ENCODE measurements at places on chromosomes 3 and 15.
A peak's percentile ranks its signal among the peaks of the same experiment; 100 is the strongest.

GRCh38 chr15:39781147-39781966 is 1.3 kb downstream of the FSIP1 start:
- no peaks in the 10 kb centered on the region for H3K27me3 ChIP-seq
- H3K4me3 ChIP-seq, result peak overlapping the region; percentile 81
- H3K27ac ChIP-seq, result no peak overlapping the region

DNA sequence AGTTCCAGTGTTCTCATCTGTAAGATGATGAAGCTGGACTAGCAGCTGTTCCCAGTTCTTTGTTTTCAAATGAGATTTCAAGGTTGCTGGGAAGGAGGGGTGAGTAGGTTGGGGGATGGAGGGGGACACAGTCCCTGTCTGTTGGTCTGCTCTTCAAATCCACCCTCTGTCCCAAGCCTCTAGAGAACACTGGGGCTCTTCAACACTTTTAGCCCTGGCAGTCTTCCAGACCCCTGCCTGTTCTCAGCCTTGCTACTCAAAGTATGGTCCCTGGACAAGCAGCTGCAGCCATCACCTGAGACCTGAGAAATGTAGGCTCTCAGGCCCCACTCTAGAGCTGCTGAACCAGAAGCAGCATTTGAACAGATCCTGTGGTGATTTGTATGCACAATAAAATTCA is 41.3 kb downstream of the NEK11 start:
- H3K36me3 ChIP-seq, result no peaks in the 10 kb centered on the region
- no peak overlapping the region for H3K4me3 ChIP-seq
- H3K27ac ChIP-seq, result no peak overlapping the region
- DNase-seq, result no peak
- no peaks in the 10 kb centered on the region for H3K27me3 ChIP-seq

GRCh38 chr3:141116721-141117120 is 65.6 kb downstream of the SPSB4 start:
- no peaks in the 10 kb centered on the region for H3K36me3 ChIP-seq
- no peaks in the 10 kb centered on the region for H3K4me1 ChIP-seq
- no peak overlapping the region for H3K4me3 ChIP-seq

DNA sequence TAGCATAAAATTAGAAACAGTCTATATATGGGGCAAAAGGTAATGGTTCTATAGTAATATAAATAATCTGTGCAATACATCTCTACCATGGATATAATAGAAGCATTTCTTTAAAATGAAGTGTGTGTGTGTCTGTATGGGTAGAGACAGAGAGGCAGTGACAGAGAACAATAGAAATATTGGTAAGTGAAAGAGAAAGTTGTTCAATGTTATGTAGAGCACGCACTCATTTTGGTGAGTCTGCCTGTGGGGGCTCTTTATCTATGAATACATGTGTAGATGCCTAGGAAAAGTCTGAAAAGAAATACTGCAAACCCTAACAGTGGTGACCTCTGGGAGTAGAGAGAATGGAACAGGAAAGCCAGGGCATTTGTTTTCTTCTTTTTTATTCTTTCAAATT is 182.6 kb downstream of the STAC start:
- no peaks in the 10 kb centered on the region for H3K36me3 ChIP-seq

GRCh38 chr3:49534581-49535441 is 19.5 kb upstream of the BSN start:
- H3K4me1 ChIP-seq, result no peaks in the 10 kb centered on the region
- H3K27me3 ChIP-seq, result no peaks in the 10 kb centered on the region
- H3K4me3 ChIP-seq, result no peak overlapping the region
- DNase-seq, result no peak
- H3K36me3 ChIP-seq, result peaks cover 7% of the 10 kb centered on the region
